ENCODE measurements at places on chromosomes 7 and 10.

DNA sequence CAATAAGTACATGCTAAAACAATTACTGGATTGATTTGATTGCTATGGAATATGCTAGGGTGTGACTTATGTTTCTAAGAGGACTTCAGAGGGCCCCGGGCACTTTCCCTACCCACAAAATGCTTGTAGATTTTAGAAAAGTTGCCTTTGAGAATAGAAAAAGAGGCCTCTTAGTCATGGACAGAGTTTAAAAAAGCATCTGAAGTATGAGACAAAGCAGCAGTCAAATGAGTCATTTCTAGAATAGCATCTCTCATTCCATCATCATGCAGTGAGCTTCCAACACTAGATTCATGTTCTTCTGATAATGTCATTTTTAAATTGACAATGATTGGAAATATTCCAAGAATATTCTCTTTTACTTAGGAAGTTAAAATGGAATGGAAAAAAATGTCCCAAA lies 675.1 kb upstream of the PCDH15 start:
- no peak for DNase-seq

DNA sequence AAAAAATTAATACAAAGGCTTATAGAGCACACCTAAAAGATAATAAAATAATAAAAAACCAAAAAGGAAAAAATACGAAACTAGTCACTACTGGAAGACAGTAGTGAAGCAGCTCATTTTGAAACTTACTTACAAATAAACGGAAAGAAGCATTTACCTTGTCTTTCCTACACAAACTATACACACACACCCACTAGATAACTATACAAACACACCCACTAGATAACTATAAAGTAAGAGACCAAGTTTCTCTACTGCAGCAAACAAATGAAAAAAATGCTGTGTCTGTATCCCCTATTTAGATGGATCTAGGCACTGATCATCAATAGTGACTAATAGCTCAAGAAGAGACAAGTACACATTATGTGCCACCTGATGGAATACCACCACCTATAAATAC lies 49.2 kb downstream of the KIF5B start:
- DNase-seq, result no peak

DNA sequence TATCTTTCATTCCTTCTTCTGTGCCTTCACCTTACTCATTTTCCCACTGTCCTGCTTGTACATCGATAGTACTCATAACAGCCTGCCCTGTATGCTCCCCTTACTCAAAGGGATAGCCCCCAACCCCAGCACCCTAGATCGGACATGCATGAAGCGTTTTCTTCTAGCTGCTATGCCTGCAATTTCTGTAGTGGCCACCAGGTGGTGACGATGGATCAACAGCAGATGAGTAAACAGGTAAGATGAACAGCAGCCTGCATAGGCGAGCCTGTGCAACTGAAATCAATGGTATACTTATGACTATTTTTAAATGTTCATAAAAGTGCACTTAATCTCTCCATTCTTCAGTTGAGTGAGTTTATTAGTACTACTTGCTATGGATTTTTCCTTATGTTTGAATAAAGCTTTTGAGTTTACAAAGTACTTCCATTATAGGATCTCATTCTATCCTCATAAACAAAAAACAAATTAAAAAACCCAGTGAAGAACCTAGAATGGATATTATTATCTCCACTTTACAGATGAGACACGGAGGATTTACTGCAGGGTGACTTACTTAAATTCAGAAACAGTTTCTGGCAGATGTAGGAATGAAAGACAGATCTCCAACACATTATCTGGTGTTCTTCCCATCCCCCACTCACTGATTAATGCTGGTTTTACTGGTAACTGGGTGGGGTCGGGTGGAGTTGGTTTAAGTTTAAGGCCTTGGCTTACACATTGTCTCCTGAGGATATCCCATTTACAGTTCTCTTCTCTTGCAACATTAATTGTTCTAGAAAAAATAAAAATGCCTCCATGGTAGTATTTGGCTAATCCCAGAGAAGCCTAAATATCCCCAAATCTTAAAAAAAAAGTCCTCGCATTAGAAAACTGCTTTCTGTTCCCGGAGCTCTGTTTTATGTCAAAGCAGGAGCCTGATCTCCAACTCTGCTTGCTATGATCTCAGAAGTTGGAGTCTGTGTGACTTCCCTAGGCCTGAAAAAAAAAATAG lies 222.1 kb downstream of the GLI3 start:
- no peak for DNase-seq

DNA sequence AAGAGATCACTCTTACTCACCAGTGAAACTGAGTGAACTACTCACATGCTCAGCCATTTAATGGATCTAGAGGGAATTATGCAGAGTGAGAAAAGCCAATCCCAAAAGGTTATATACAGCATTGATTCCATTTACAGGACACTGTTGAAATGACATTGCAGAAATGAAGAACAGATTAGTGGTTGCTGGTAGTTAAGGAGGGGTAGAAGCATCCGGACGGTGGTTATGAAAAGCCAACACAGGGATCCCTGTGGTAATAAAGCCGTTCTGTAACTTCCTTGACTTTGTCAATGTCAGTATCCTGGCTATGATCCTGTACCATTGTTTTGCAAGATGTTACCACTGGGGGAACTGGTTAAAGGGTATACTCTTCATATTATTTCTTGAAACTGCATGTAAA lies 253.4 kb downstream of the USP6NL start:
- DNase-seq, result no peak

- DNase-seq, result no peak
Observed at GRCh38 chr10:48468130-48468790, 136.6 kb downstream of the ARHGAP22 start.

GRCh38 chr7:92639966-92640365 lies 49.8 kb upstream of the FAM133B start:
- DNase-seq, result no peak

- peak; percentile 31 for DNase-seq
Observed at GRCh38 chr7:37376386-37376785, 72.3 kb downstream of the ELMO1 start.

DNA sequence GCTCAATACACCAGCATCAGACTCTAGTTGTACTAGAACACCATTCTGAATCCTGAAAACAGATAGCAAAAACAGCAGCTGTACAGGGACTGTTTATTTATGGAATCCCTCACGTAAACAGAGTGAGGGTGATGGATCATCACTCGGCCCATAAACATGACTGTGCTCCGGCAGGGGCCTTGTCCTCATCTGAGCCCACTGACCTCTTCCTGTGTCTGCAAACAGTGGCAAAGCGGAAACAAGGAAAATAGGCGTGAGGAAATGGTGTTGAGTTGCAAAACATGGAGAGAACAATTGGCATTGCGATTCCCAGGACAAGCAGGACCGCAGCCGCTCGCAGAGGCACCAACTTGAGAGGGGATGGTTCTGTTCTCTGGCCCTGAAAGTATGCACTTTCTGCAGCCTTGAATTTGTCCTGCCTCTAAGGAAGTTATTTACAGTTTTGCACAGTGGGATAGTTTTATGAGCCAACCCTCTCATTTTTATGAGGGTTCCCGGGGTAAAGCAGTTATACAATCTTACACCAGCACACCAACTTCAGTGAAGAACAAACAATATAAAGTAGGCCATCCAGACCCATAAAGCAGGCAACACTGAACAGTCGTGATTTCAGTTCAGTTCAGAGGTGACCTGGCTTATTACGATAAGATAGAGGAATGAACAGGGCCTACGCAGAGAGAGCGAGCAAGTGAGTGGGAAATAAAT lies 248.0 kb upstream of the FZD8 start:
- no peak for DNase-seq

DNA sequence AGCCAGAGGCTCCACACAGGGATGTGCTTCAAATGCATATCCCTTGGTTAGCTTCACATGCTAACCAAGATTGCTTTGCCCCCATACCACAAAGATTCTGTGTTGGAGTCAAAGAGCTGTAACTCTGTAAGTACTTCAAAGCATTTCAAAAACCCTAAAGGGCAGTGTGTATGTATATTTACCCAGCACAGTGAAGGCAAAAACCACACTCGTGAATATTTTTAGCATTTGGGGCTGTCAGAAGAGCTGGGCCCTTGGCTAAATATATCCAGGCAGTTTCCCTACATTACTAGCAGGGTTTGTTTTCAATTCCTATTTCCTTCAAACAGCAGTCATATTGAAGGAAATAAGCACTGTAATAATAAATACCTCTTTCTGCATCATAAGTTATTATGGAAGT lies 84.2 kb upstream of the STEAP1B start:
- no peak for DNase-seq

GRCh38 chr10:79178614-79179163 lies 109.9 kb downstream of the ZMIZ1 start:
- DNase-seq, result no peak

- DNase-seq, result no peak
Observed at GRCh38 chr10:132418527-132419416, 21.8 kb downstream of the PWWP2B start.

GRCh38 chr7:148256433-148256832 lies 334.1 kb upstream of the C7orf33 start:
- no peak for DNase-seq

All from activated CD4-positive, alpha-beta T cell treated with anti-CD3 and anti-CD28 coated beads for 4 hours (primary cell).